ENCODE measurements at places on chromosomes 2 and 18.
A peak's percentile ranks its signal among the peaks of the same experiment; 100 is the strongest.

- DNase-seq: no peak
Measured at GRCh38 chr2:47023332-47023731, 107.7 kb upstream of the MCFD2 start.

DNA sequence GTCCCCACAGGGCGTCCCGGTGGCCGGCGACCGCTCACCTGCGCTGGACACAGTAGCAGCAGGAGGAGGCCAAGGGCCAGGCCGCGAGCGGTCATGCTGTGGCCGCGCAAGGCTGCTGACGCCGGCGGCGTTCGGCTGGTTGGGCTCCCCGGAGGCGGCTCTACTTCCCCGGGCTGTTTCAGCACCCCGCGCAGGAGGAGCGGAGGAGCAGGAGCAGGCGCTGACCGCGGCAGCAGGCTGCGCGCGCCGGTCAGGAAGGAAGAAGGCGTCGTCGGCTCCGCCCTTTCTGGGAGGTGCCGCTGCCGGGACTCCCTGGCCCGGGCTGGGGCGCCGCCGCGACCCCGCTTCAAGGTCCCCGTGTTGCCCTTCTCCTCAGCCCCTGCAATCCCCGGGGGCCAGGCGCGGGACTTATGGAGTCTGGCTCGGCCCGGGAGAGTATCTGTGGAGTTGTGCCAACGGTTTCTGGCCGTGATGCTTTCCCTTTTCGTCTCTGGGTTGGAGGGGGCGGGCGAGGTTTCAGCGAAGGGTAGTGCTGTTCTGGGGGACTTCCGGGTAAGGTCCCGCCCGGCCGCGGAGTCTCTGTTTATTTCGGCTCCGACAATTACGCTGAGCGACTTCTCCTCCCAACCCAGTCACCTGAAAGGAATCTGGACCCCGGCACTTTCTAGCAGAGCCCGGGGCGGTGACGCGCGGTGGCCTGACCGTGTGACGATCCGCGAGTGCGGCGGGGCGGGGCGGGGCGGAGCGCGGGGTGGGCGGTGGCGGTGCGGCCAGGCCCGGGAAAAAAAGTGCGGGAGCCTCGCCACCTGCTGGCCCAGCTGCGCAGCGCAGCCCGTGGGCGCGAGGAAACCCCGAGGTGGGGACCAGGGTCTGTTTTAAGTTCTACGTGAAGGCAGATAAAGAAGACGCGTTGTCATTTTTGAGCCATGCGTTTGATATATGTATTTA lies at the start of gene NPC1:
NPC1 (minus strand) TSS at position 258 of the 948 bp plus-strand sequence; CDS start at position 95, 163 bp downstream.
- peak; percentile 56 for DNase-seq

DNA sequence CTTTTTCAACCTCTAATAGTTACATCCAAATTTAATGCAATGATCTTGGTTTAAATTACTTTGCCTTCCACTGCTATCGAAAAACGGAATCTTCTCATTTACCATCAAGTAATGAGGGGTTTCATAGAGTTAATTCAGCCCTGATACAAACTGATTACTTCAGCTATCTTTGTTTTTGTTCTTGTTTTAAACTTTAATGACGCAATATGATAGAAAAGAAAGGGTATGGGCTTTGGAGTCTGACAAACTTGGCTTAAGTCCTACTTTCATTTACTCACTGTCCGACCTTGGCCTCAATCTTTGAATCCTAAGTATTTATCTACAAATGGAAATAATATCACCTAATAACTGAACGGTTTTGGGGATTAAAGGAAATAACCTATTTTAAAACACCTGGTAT lies 16.1 kb downstream of the ADAM17 start:
- DNase-seq: no peak

GRCh38 chr2:176583607-176584006 lies 314.4 kb downstream of the MTX2 start:
- no peak for DNase-seq

GRCh38 chr2:196598846-196599245 lies 40.7 kb upstream of the CCDC150 start:
- DNase-seq: no peak

DNA sequence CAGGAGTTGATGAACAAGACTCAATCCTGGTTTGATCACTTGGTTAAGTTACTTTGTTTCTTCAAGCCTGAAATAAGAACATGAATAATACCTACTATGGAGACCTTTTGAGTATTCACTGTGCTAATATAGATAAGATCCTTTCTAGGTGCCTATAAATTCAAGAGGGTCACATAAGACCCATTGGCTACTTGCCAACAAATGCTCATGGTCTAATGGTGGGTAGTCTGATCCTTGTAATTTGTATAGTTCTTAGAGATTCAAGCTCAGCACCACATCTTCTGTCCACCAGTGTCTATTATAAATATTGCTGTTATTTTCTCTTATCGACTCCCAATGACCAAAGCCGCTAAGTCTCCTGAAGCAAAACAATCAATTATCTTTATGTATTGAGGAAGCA lies 27.4 kb upstream of the ACSL3 start:
- no peak for DNase-seq

- no peak for DNase-seq
Measured at GRCh38 chr2:157085522-157085921, 172.0 kb upstream of the GALNT5 start.

DNA sequence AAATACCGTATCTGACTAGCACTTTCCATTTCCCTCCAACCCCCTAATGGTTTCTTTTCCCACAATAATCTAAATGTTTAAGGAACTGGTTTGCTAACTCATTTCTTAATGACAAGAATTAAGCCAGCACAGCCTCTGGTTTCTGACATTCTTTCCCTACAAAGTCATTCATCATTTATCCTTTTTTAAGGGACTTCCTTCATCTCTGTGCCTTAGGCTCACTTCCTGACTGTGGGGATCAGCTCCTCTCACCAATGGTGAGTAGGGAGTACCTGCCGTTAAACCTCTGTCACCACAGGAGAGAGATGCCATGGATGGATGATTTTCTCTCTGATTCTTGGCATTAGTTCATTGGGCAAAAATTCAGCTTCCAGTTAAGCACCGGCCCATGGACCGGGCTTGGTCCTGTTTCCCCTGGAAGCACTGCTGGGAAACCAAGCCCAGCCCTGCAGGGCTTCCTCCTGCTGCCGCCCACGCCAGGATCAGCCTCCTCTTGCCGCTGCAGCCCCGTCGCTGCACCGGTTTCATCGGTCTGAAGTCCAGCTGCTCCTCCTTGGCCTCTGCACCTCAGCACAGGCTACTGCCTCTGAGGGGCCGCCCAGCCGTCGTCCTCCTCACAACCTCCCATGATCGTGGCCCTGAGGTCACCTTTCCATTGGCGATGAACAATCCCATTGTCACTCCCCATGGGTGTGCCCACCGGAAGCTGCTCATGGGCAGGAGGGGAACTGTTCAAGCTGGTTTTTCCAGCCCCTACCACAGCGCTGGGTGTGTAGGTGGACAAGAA lies 64.0 kb upstream of the ZNF516 start:
- no peak for DNase-seq

DNA sequence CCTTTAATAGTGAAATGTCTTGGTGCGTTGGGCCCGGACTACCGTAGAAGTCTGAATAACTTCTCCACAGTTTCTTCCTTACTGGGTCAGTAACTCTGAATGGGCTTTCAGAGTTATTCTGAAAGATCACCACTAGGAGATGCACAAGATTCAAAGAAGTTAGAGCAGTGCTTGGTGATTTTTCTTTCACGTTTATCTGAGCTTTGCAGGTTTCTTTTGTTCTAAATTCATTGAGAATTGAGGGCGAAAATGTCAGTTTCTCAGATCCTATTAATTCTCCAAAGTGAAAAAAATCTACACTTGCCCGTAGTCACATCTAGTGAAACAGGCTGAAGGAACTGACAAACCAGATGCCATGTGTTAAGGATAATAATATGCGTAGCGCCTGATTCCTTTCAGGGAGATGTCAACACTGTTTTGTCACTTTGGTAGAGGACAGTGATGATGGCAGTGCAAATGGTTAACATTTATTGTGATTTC lies 70.1 kb downstream of the QPCT start:
- peak; percentile 35 for DNase-seq

DNA sequence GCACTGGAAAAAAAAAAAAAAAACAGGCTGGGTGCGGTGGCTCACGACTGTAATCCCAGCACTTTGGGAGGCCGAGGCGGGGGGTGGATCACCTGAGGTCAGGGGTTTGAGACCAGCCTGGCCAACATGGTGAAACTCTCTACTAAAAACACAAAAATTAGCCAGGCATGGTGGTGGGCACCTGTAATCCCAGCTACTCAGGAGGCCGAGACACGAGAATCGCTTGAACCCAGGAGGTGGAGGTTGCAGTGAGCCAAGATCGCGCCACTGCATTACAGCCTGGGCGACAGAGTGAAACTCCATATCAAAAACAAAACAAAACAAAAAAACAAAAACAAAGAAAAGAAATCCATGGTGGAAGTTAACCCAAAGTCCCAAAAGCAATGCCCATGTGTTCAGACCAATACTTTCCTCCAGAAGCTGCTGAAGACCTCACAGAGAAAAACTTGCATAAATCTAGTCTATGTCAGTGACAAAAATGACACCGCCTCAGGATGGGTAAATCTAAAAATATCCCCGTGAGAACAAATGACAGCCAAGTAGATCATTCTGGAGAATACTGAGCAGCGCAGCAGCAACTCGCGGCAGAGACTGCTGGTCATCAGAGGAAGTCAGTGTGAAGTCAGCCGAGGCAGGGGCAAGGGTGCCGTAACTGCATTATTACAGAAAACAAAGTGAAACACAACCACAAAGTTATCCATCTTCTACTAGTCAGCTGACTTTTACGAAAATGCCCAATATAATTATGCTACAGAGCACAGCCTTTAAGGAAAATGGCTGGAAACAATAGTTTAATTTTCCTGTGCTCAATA lies 41.0 kb downstream of the LPIN2 start:
- no peak for DNase-seq

DNA sequence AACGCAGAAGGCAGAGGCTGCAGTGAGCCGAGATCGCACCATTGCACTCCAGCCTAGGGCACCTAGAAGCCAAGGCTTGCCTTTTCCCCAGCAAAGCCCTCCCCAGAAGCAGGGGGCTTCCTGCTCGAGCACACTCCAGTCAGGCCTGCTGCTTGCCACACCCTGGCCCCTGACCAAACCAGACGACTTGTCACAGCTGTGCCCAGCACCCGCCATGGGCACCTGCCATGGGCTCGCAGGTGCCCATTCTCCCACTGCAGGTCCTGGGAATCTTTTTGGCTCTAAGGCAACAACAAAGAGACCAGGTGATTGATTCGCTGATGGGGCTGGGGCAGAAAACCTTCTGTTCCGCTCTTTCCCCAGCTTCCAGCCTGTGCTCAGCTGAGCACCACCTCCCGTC lies 4.9 kb downstream of the KCNK3 start:
- no peak for DNase-seq

GRCh38 chr2:199869227-199869541 lies 18.2 kb upstream of the FTCDNL1 start:
- DNase-seq: no peak

GRCh38 chr18:48600456-48601090 lies 61.7 kb downstream of the CTIF start:
- DNase-seq: no peak

DNA sequence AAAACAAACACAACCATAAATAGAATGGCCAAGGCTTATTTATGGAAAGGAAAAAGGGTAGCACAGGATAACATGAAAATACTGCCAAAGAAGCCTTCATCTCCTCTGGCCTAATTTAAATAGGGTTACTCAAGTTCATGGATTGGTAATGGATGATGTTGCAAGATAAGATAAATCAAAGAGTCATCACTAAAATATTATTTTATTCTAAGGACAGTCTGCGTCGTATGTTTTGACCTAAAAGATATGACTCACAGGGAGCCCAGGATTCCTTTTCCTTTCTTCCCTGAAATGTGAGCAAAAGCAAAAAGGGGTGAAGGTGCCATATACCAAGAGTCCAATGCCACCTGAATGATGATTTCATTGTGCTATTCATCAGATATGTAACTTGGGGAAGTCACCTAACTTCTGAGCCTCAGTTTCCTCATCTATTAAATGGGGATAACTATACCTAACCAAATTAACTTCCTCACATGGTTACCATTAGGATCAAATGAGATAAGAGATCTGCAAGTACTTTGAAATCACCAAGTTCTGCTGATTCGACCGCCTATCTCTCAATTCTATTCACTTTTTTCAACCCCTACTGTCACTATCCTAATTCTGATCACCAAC lies 137.7 kb downstream of the THADA start:
- DNase-seq: no peak

GRCh38 chr2:127143841-127144782 lies 37.2 kb upstream of the BIN1 start:
- no peak for DNase-seq

DNA sequence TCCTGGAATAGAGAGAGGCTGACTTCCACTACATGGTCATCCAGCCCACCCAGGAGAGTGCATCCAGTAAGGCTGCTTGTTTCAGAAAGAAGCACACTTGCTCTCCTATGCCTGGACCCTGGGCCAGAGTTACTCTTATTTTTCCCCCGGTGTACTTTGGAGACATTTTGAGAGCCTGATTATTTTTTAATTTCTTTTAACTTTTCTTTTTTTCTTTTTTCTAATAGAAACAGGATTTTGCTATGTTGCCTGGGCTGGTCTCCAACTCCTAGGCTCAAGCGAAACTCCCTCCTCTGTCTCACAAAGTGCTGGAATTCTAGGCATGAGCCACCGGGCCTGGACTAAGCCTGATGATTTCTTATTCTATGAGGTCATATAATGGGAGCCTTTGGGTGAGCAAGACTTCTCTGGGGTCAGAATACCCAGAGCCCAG lies 62.2 kb downstream of the RPL37A start:
- DNase-seq: no peak

- DNase-seq: no peak
Measured at GRCh38 chr2:3147651-3148530, 229.7 kb downstream of the EIPR1 start.

- DNase-seq: no peak
Measured at GRCh38 chr2:76851000-76851399, 671.2 kb downstream of the LRRTM4 start.

DNA sequence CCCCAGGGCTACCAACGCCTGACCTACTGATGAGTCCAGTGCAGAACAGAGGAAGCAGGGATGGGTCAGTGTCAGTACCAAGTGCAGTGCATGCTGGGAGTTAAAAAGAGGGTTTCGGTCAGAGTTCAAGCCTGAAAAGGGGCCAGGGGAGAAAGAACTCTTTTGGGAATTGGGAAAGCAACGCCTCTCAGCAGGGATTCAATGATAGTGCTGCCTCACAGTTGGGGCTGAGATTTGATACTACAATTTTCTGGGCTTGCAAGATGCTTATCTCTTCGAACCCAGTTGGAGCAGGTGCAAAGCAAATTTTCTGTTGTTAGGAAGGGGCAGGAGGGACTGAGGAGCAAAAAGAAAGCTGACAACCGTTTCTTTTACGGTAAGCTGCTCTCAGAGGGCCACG lies 82.6 kb downstream of the CERKL start:
- DNase-seq: no peak

DNA sequence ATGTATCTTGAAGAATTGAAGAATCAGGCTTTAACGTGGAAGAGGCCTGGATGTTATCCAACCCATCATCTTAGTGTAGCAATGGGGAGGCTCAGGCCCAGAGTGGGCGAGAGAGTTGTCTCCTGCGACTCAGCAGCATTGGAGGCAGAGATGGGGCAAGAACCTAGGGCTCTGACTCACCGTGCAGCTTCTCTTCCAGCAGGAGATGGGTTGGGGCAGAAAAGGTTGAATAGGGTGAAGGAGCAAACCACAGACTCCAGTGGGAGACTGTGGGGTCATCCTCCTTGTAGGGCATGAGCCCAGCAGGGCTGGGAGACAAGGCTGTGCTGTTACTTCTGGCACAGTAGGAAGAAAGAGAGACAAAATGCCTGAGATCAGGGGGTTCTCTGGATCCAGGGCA lies 1.4 kb downstream of the IL36RN start:
- DNase-seq: no peak

Measured in SIG-M5 (cell line).